ENCODE measurements at places on chromosomes 16 and 17.

GRCh38 chr16:65728652-65729051, 606.8 kb upstream of the CDH11 start:
- DNase-seq, result no peak

- DNase-seq, result no peak
These were observed 97.5 kb downstream of the OR1D5 start for GRCh38 chr17:2965621-2966595.

DNA sequence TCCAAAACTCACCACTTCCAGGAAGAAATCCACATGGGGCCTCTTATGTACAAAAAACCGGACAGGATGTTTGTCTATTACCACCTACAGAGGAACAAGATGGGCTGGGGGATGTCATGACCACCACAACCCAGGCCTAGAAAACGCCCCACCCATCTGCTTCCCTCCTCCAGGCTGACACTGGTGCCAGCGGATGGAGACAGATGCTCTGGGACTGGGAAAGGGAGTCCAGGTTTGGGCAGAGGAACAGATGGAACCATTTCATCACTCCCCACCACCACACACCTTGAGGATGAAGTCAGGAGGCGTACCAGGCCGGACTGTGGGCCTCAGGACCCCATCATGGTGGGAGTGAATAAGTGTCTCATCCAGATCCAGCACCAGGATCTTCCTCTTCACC, 4.5 kb upstream of the GABARAP start:
- no peak for DNase-seq

GRCh38 chr16:57647136-57647875, 18.9 kb downstream of the ADGRG1 start:
- DNase-seq, result no peak

GRCh38 chr16:62564291-62564690, 528.1 kb upstream of the CDH8 start:
- no peak for DNase-seq

- no peak for DNase-seq
These were observed 187.4 kb upstream of the MYOCD start for GRCh38 chr17:12478311-12478710.

GRCh38 chr16:30551781-30552180, 6.4 kb downstream of the ZNF764 start:
- DNase-seq, result no peak

GRCh38 chr16:4231367-4231766, 10.5 kb downstream of the SRL start:
- DNase-seq, result no peak

GRCh38 chr17:39027455-39028035, 60.3 kb upstream of the FBXO47 start:
- DNase-seq, result no peak

DNA sequence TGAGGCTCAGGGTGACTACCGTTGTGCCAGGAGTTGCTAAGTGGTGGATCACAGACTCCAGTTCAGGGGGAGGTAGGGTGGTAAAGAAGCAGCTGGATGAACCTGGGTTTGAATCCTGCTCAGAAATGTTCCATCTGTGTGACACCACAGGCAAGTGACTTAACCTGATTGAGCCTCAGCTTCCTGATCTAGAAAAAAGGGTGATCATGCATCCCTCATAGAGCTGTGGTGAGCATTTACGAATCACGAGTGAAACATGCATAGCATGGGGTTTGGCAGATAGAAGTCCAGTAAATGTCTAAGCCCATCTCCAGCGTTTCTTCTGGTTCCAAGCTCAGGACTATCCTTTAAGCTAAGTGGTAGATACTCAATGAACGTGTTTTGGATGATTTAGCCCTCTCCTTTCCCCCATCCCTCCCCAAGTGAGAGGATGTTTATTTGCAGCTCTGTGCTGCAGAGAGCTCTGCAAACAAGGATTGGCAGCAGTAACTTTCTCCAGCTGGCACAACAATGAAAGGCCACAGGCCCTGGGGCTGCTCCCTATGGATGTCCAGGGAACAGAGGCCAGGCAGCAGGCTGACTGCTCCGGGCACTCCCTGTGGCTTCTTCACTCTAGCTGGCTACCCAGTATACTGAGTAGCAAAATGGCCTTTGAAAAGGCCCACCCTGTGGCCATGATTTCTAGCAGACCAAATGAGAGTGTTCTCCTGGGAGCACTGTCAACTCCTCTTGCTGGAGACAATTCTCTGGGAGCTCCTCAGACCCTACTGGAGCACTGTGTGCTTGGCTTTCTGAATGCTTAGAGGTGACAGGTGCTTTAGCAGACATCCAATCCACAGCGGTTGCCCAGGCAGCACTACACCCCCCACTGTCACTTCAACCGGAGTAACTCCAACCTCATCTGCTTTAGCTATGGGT, 21.3 kb downstream of the CA4 start:
- no peak for DNase-seq

DNA sequence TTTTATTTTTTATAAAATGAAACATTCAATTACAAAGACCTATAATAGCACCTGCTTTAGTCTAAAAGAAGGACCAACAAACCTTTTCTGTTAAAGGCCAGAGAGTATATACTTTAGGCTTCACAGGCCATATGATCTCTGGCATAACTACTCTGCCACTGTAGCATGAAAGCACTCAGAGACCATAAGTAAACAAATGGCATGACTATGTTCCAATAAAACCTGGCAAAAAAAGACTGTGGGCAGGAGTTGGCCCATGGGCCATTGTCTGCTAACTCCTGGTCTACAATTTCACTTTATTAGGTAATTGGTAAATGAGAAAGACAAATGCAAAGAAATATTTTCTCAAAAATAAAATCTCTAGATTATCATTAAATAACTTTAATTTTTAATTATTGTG, 14.9 kb downstream of the CEP112 start:
- DNase-seq, result no peak

DNA sequence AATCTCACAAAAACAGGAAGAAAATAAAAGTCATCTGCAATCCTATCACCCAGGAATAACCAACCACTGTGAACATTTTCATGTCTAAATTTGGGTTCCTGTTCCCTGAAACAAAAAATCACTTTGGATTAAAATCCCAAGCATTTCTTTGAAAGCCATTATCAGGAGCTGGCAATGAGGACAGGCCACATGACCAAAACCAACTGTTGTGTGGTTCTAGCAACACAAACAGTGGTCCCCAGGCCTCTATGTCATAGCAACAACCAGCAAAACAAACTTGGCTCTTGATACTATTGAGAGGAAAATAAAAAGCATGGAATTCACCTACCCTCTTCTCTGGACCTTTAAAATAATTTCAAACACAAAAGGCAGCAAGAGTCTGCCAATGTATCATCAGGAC, 252.5 kb downstream of the SLC39A11 start:
- no peak for DNase-seq

DNA sequence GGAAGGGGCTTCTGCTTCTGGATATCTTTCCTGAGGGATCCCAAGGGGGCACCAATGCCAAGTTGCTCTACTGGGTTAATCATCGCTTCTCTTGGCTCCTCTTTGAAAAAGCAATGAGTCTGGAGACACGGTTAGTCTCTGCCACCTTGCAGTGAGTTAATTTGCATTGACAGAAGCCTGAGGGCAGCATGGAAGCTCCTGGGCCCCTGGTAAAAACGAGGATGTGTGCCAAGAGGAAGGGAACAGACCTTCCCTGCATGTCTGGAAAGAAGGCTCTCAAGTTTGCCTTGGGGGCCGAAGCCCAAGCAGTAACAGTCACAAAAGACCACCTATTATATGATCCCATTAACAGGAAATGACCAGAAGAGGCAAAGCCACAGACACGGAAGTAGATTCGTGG, 86.7 kb downstream of the IRX5 start:
- DNase-seq, result no peak

GRCh38 chr17:49483599-49484509, 11.2 kb upstream of the NGFR start:
- no peak for DNase-seq

DNA sequence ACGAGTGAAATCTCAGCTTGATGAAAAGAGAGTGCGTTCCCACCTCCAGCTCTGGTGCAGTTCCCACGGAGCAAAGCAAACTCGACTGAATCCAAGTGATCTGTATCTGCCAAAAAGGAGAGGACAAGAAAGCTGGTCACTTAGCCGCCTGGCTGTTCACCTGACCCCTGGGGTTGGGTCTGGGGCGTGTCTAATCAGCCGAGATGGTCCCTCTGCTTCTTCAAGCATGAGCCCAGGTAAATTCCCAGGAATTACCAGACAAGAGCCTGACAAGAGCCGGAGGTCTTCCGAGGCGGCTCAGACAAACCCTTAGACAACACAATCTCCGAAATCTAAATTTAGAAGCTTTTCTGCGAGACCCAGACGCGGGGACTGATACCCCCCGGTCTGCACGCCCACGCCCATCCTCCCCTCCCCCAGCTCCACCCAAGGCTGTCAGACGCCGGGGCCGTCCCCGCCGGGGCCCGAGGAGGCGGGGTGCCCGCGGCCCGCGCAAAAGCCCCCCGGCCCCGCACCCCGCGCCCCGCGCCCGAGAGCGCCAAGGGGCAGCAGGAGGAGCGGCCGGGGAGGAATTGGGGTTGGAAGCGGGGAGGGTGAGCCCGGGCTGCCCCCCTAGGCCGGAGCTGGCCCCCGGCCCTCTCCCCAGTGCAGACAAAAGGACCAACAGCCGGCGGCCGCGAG, 674 bp downstream of the ZNF821 start:
- peak; percentile 65 for DNase-seq

GRCh38 chr17:46195217-46195855, 2.1 kb upstream of the KANSL1 start:
- peak; percentile 40 for DNase-seq

DNA sequence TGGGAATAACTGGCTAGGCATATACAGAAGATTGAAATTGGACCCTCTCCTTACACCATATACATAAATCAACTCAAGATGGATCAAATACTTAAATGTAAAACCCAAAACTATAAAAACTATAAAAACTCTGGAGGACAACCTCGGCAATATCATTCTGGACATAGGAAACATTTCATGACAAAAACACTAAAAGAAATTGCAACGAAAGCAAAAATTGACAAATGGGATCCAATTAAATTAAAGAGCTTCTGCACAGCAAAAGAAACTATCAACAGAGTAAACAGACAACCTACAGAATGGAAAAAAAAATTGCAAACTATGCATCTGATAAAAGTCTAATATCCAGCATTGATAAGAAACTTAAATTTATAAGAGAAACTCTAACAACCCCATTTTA, 503.7 kb upstream of the C16orf82 start:
- DNase-seq, result no peak

GRCh38 chr16:25546791-25547190, 145.0 kb upstream of the HS3ST4 start:
- no peak for DNase-seq

- DNase-seq, result peak; percentile 82
These were observed 125.8 kb downstream of the ANKRD11 start for GRCh38 chr16:89364606-89365005.

DNA sequence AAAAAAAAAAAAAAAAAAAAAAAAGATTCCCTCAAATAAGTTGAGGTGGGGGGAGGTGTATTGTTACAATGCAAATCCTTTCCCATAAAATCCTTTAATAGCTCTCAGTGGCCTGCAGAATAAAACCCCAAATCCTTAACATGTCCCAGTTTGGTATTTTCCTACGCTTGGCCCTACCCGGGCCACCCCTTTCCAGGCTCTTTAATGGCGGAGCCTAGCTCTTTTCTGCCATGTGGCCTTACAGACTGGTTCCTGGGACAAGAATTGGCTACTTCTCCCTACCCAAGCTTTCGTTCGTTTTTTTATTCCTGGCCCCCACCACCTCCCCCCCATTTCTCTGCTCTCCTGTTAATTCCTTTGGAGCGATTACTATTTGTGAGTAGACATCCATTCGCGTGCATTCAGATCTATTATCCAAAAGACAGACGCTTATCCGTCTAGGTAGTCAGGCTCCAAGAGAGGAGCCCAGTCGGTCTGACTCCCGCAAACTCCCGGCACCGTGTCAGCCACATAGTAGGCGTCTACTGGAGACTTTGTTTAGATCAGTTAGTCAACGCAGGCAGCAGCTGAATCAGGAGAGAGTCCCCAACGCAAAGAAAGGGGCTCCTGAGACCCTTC, 813 bp upstream of the THAP11 start:
- no peak for DNase-seq

DNA sequence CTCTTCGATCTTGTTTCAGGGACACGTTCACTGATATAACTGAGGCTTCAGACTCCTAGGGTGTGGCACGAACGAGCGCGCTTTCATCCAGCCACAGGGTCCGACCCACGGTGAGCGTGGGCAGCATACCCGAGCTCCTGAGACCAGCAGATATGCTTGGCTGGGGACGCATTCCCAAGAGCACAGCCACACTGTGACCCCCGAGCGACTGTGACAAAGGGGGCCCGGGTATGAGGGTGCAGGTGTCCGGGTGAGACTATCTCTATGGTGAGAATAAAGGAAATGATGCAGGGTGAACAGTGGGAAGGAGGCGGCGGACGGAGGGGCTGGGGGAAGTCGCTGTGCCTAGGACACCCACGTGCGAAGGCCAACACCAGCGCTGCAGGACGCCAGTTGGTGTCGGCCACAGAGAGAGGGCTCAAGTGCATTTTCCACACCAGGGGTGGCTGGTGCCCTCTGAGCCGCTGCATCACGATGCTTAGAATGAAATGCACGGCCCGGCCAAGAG, 17.6 kb downstream of the RPH3AL start:
- no peak for DNase-seq

GRCh38 chr17:41015454-41015853, 6.5 kb upstream of the KRTAP3-1 start:
- no peak for DNase-seq

- peak; percentile 76 for DNase-seq
These were observed 14.3 kb downstream of the PIEZO1 start for GRCh38 chr16:88770461-88771293.

DNA sequence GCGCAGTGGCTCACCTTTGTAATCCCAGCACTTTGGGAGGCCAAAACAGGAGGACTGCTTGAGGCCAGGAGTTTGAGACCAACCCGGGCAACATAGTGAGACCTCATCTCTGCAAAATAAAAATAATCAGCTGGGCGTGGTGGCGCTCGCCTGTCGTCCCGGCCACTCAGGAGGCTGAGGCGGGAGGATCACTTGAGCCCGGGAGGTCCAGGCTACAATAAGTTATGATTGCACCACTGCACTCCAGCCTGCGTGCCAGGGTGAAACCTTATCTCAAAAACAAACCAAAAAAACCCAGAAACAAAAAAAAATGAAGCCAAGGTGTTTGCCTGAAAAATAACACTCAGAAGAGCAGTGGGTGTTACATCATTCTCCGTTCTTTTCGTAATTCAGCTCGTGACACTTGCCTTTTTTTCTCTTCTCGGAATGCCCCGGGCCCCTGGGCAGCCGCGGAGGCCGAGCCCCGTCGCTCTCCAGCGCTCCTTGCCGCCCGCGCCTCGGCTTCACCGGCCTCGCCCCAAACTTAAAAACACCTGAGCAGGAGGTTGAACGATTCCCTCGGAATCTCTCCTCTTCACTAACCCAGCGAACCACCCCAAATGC, 17.0 kb downstream of the PRCD start:
- DNase-seq, result peak; percentile 72

- no peak for DNase-seq
These were observed 62.1 kb downstream of the CRISPLD2 start for GRCh38 chr16:84881702-84882521.

DNA sequence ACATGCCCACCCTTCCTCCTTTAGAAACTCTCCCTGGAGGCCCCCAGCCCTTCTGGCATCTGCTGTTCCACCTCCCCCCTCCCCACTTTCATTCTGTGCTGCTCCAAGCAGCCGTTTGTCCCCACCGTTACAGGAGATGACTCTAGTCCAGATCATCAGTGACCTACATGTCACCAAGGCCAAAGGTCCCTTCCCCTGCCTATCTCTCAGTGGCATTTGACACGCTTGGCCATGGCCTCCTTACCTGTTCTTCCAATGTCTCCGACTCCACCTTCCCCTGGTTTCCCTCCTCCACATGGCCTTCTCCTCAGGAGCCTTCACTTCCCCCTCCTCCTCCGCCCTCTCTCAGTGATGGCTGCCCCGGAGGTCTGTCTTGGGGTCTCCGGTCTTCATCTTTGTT, 9.4 kb downstream of the TMEM92 start:
- DNase-seq, result no peak

- DNase-seq, result peak; percentile 53
These were observed 239.4 kb upstream of the CPHXL start for GRCh38 chr16:75965504-75966374.

Data from NCI-H2171 treated with DMSO at 0.1 percent for 48 hours (cell line).